Renal cortex interstitium (tissue), 15 donors: ENCODE measurements at places on chromosomes 13 and 19.

DNA sequence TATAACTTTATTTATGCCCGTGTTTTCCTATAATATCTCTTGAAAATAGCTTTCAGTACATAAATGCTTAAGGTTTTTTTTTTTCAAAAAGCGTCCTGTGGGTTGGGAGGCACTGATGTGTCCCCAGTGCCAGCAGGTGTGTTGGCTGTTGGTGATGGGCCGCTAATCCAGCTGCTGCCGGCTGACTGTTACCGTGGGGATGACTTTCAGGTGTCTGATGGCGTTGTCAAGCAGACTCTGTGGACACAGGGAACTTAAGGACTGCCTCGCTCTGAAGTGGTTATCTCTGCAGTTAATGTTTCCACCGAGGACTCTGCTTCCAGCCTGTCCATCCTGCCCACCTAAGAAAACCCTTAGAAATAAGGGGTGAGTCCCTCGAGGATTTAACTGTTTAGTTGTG is 94.5 kb downstream of the ANKRD10 start:
- no peak for DNase-seq

- no peak for DNase-seq
These were observed at the start of gene PDE4C for GRCh38 chr19:18225702-18226468. Gene PDE4C (minus strand): TSS chr19:18226438. CDS start chr19:18226415, 23 bp downstream.

DNA sequence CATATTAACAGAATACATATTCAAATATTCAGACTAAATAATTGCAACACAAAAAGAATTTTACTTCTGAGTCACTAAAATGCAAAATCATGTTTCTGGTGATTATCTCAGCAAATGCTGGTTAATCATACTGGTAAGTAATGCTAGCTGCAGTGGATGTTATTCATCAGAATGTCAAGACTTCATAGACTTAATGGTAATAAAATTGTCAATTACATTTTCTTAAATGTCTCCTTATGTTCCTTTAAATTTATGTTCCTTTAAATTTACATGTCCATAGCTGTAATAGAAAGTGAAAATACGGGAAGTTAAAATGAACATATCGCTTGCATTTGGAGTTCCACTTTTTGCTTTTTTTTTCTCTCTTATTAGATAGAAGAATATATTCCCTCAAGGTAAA is 853.0 kb downstream of the SLITRK6 start:
- DNase-seq = no peak

- DNase-seq = no peak
These were observed 211.3 kb downstream of the RBM26 start for GRCh38 chr13:79194727-79195126.

GRCh38 chr19:45938733-45939319 is 24.2 kb upstream of the NANOS2 start:
- DNase-seq = no peak

GRCh38 chr19:17721111-17721628 is 1.9 kb downstream of the MAP1S start:
- DNase-seq = no peak

GRCh38 chr19:54608792-54609191 is 15.4 kb downstream of the LILRA1 start:
- no peak for DNase-seq

GRCh38 chr13:108561149-108561548 is 68.3 kb upstream of the MYO16 start:
- no peak for DNase-seq

DNA sequence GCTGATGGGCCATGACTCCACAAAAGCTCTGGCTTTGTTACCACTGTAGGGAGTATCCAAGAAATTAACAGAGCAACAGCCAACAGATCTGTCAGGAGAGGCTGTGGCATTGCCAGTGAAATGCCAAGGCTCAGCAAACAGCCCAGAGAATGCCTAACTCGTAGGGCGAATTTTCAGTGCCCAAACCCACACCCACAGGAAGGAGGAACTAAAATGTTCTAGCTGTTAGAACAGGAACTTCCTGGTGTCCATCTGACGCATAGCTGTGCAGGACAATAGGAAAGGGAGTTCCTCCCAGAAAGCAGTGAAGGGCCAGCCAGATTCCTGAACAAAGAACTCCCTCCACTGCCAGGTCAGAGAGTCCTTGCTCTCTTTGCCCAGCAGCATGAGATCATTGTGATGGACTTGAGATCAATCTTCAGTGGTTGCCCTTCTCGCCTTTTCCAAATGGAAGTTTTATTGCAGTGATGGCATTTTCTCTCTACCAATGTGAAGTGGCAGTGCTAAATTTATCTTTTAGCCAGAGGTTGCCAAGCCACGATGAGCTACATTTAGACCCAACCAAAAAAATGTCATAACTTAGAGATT is 224.2 kb upstream of the STARD13 start:
- DNase-seq = no peak

- no peak for DNase-seq
These were observed 1.7 kb downstream of the PROSER1 start for GRCh38 chr13:39036212-39036611.

DNA sequence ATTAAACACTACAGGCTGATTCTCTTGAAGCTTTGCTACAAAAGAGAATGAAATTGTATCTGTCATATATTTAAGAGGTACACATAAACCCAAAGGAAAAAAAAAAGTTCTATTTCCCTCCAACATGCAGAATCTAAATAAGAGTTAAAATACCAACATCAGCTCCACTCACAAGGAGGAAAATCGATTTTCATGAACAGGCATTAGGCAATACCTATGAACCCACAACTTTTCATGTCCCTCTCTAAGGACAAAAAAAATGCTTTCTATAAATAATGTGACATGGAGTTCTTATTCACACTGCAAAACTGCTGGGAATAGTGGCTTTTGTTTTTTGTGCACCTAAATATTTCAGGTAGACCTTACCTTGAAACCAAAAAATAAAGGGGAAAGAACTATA is 192.5 kb downstream of the KLF12 start:
- DNase-seq = no peak

- DNase-seq = no peak
These were observed 10.7 kb downstream of the CCDC124 start for GRCh38 chr19:17943274-17944221.

DNA sequence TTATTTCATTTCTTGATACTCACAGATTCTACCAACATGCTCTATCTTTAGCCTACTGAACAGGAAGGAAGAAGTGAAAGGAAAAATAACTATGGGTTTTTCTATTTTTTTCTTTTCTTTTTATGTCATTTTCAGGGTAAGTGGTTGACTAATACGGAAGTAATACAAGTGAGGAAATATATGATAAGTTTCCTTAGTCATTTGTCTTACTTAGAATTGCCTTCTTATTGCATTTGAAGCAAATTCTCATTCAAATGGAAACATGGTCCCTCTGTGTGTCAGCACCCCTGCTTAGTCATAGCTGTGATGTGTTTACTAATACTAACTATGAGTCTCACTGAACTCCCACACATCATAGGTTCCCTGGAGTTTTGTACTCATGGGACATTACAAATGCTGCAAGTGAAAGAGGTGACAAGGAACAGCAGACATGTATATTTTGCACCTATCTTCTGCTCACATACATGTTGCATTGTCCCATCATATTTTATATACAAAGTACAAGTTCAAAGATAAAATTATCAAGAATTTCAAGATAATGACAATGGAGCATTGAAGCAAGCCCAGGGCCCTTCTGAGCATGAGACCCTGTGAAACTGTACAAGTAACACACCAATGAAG is 60.1 kb downstream of the DCT start:
- no peak for DNase-seq

DNA sequence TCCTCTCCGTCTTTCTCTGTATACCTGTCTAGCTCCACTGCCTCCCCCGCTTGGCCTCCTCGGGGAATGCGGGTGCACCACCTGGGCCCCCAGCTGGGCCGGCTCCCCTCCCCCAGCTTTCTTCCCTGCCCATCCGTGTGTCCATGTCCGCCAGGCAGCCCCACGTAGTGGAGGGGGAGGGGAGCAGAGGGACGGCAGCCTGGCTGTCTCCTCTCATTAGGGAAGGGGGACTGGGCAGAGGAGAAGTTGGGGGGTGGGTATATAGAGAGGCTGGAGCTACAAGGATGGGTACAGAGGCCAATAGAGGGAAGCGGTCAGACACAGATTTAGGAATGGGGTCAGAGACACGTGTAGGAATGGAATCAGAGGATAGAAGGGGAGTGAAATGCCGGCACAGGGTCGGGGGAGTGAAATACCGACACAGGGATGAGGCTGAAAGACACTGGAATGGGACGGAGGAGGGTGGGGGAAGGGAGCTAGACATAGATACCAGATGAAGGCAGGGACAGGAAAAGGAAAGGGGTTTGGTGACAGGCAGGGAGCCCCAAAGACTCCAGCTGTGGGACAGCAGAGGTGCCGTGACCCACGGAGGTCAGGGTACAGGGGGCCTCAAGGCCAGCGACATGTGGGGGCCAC is 2.8 kb downstream of the NECTIN2 start:
- DNase-seq = no peak

- DNase-seq = no peak
These were observed 10.0 kb upstream of the SIGLECL1 start for GRCh38 chr19:51240866-51241265.

DNA sequence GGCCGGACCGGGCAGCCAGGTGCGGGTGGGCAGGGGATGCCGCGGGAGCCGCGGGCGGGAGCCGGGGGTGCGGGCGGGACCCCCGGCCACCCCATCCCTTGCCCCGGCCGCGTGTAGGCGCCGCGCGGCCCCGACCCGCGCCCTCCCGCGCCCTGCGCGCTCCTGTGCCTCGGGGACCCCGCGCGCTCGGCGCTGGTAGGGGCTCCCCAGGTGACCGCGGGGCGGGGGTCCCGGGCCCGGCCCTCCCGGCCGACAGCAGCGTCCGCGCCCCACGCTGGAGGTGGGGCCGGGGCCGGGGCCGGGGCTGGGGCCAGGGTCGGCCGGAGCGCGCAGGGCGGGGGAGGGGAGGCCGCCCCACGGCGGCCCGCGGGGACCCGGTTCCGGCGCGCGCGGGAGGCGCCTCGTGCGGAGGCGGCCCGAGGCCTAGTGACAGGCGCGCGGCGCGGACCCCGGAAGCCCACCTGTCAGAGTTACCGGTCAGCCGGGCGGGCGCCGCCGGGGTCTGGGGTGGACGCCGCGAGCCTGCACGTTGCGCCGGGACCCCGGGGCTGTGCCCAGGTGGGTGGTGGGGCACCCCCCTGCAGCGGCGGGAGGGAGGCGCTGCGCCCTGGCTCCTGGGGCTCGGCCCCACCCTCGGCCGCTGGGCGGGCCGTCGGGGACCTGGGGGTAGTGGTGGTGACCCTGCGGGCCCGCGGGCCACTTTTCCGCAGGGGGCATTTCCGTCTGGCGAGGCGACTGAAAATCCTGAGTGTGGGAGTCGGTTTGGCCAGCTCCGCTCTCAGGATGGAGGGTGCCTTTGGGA is 518 bp downstream of the TFDP1 start:
- DNase-seq = no peak

- no peak for DNase-seq
These were observed 18.8 kb downstream of the KL start for GRCh38 chr13:33034882-33035520.

- no peak for DNase-seq
These were observed 227.5 kb upstream of the STARD13 start for GRCh38 chr13:33512880-33513554.

- no peak for DNase-seq
These were observed 27.4 kb downstream of the GRIK5 start for GRCh38 chr19:42042455-42043170.

- DNase-seq = no peak
These were observed 32.8 kb downstream of the ATP11A start for GRCh38 chr13:112722433-112723263.

GRCh38 chr19:43957891-43958290 is 6.9 kb downstream of the ZNF221 start:
- no peak for DNase-seq

- DNase-seq = no peak
These were observed 1145.6 kb upstream of the MIR17HG start for GRCh38 chr13:90201676-90202460.

GRCh38 chr13:100365680-100366079 is 222.9 kb downstream of the GGACT start:
- DNase-seq = no peak

DNA sequence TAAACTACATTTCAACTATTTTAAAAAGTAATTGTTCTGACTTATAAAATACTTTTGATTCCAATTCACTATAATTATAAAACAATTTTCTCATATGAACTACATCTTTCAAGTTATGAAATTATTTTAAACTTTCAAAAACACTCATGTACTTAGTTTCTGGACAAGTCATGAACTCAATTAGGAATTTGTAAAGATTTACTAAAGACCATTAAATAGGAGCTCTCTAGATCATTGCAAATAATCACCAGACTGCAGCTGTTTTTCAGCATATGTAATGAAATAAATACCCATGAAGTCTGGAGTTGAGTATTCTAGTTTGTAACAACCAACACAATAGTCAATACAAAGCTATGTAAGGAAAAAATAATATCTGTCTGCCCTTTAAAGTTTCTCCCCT is 605.1 kb upstream of the MIR17HG start:
- DNase-seq = no peak
